Ureter (tissue), 1 donor: ENCODE measurements at places on chromosomes 13 and 19. TPM values are rescaled to one million over a fixed set of nuclear protein-coding genes. Genes with fewer than 3 reads are reported as not detected.
A peak's percentile ranks its signal among the peaks of the same experiment; 100 is the strongest.

SULT2A1 gene
- total RNA-seq, result 0.75 TPM

SLC8A2 gene
- total RNA-seq, result 2.7 TPM

CIC gene
- total RNA-seq, result 83.4 TPM

KIR2DL4 gene
- total RNA-seq, result 0.39 TPM

TYROBP gene
- total RNA-seq, result 18.7 TPM

DNA sequence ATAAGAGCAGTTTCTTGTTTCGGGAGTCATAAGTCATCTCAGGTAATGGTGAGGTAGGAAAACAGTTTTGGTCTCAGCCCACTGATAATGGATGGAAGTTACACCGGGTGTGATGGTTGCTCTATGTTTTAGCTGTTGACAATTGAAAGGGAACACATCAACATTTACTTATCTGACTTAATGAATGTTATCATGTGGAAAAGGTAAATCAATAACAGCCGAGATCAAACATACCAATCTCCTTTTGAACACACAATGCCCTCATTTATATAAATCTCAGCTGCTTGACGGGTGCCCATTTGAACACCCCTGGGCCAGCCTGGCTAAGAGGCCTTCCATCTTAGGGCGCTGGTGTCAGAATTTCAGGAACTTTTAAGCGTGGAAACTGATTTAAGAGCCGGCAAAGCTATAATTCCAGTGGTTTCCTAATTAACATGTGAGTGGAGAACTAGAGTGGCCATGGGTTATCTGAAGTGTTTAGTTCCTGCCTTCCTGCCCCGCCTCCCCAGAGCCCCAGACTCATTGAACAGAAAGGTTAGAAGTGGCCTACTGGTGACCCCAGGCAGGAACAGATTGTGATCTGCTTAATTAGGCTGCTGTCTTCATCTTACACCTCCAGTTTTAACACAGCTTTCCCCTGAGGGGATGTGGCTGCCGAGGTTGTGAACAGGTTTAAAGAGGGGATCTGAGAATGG lies 572.7 kb downstream of the FGF9 start:
- DNase-seq, result no peak

DNA sequence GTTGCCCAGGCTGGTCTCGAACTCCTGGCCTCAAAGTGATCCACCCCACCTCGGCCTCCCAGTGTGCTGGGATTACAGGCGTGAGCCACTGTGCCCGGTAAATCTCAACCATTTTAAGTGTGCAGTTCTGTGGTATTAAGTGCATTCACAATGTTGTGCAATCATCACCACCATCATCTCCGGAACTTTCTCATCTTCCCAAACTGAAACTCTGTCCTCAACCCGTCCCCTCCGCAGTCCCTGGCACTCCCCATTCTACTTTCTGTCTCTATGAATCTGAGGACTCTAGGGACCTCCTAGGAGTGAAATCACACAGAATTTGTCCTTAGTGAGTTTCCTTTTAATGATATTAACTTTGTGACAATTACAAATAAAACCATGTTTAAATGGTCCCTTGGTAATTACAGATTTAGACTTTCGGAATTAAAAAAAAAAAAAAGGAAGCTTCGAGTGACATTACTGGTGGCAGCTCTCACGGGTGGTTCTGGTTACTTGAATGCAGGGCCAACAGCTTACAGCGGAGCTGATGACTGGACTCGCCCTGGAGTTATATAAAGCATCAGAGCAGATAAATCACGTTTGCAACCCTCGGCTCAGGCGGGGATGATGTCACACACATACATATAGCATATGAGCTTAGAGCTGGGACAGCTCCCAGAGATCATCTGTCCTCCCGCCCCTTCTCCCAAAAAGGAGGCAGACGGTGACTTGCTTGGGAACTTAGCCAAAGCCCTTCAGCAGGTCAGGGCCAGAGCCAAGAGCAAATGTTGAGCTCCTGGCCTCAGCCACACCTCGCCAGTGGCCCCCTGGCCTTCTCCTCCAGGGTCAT lies 89.8 kb downstream of the ZNF557 start:
- peak; percentile 67 for DNase-seq

GRCh38 chr19:55689411-55690108 lies 14.5 kb downstream of the EPN1 start:
- DNase-seq, result no peak

DNA sequence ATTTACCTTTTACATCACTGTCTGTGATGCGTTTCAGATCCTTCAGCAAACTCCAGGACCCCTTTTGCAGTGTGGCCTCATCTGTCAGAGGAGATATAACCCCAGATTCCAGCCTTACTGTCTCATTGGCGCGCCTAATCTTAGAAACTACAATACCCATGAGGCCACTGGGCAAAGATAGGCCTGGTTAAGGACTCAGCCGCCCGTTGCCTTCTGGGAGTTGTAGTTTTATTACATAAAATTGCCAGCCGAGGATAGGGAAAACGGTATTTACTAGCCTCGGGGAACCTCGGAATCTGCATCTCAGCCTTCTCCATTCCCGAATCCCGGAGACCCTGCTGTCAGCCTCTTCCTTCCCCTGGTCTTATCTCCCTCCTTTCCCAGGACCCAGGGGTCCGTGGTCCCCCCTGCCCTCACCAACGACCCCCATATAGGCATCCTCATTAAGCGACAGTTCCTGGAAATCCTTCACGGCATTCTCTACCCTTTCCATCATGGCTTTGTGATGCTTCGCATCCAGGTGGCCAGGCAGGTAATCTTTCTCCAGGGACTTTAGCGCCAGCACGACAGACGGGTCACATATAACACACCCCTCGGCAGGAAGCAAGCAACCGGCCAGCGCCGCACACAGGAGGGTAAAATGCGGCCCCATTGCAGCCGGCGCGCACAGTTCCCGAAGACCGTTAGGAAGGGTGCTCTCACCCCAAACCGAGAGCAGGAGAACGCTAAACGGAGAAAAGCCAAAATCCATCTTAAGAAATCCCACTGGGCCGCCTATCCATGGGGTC lies 1.3 kb downstream of the IZUMO1 start:
- no peak for DNase-seq

DNA sequence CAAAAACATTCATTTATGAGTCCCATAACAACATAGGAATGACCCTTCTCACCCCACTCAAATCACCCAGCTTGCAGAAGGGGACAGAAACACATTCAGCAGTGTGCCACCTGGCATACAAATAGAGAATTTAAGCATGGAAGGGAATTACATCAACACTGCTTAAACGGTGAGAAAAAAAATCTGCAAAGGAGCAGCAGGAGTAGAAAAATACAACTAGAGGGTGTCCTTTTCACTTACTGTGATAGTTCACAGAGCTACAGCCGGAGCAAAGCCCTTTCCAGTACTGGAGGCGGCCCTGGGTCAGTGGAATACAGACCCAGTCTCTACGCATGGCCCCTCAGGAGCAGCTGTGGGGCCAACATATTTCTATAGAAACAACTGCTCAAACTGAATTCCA lies 764.3 kb upstream of the ARGLU1 start:
- DNase-seq, result no peak

DNA sequence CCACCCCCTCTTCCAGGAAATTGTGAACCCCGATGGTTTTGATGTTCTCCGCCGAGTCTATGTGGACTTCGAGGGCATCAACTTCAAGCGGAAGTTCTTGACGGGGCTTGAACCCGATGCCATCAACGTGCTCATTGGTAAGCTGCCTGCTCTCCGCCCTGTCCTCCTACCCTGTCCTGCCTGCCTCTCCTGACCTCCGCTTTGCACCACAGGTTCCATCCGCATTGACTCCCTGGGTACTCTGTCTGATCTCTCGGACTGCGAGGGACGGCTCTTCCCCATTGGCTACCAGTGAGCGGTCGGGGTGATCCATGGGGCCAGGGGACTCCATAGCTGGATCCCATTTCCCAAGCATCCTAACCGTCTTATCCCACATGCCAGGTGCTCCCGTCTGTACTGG lies 11.9 kb downstream of the IGFLR1 start:
- no peak for DNase-seq

- no peak for DNase-seq
These were observed 16.0 kb downstream of the ALOX5AP start for GRCh38 chr13:30751183-30751933.

- DNase-seq, result no peak
These were observed 556.3 kb downstream of the UQCRFS1 start for GRCh38 chr19:28656644-28657043.
